ENCODE measurements at places on chromosomes 5 and 9. TPM values are rescaled to one million over a fixed set of nuclear protein-coding genes. Genes with fewer than 3 reads are reported as not detected.
A peak's percentile ranks its signal among the peaks of the same experiment; 100 is the strongest.

GRCh38 chr5:147098233-147098790 lies 136.5 kb upstream of the STK32A start:
- H3K27me3 ChIP-seq: no peaks in the 10 kb centered on the region
- no peaks in the 10 kb centered on the region for H3K36me3 ChIP-seq
- H3K4me3 ChIP-seq: no peak overlapping the region
- H3K27ac ChIP-seq: no peak overlapping the region
- H3K4me1 ChIP-seq: no peaks in the 10 kb centered on the region

- no peak overlapping the region for H3K4me3 ChIP-seq
- H3K4me1 ChIP-seq: no peaks in the 10 kb centered on the region
- DNase-seq: no peak
- H3K27ac ChIP-seq: no peak overlapping the region
These were observed 778.1 kb upstream of the WWC1 start for GRCh38 chr5:167513381-167513780.

DNA sequence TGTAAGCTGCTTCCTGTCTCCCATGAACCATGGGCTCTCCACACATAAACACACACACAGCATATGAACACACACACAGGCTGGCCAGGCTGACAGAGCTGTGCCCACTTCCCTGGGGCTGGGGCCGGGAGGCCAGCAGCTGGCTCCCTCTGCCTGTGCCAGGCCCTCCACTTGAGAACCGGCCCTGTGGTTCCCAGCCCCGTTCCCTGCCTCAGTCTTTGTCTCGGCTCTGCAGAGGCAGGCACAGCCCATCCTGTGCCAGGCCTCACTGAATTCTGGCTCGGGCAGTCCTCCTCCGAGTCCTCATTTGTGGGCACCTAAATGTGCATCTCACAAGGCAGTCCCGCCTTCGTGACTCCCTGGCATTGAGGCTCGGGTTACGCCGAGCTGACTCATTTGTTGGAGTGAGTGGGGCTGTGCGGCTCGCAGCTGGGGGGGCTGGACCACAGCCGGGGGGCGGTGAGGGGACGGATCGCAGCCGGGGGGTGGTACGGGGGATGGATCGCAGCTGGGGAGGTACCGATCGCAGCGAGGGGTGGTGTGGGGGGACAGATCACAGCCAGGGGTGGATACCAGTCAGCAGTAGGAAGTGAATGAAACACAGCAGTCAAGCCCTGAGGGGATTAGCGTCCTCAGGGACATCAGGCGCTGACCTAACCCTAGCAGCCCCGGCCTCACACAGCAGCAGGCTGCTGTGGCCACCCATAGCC lies 72.3 kb downstream of the PSMB7 start:
- H3K27me3 ChIP-seq: no peaks in the 10 kb centered on the region
- H3K4me1 ChIP-seq: no peaks in the 10 kb centered on the region
- H3K36me3 ChIP-seq: no peaks in the 10 kb centered on the region
- no peak for DNase-seq
- H3K27ac ChIP-seq: no peak overlapping the region

DNA sequence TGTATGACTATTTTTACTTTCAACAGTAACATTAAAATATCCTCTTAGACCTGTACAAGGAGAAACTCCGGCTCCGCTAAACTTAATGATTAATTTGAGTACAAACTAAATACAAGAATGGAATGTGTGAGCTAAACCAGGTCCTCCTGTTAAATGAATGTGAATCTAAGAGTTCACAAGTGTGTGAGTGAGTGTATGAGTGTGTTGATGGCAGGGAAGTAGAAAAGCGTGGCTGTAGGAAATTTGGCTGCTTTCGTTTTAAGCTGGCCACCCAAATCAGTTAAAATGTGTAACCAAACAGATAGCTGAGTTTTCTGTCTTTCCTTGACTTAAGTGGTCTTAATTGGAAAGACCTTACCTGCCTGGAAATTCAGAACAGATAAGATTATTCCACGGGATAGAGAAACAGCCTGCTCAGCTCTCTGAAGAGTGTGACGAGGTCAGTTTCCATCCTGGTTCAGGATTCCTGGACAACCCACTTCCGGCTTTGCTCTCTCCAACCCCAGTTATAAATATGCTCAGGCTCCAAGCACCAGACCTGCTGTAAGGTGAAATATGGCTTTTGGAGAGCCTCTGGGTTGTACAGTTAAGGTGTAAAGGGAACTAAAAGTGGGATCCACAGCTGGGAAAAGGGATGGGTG lies 908.6 kb upstream of the EDIL3 start:
- no peaks in the 10 kb centered on the region for H3K4me1 ChIP-seq
- H3K36me3 ChIP-seq: no peaks in the 10 kb centered on the region
- no peak overlapping the region for H3K4me3 ChIP-seq
- DNase-seq: no peak

IGFBPL1 gene
- not detected for total RNA-seq

IFNA13 gene
- not detected for total RNA-seq

SLCO4C1 gene
- total RNA-seq: 3.7 TPM

GRCh38 chr9:113636165-113636564 lies 172.6 kb downstream of the RGS3 start:
- H3K4me1 ChIP-seq: no peaks in the 10 kb centered on the region
- H3K36me3 ChIP-seq: no peaks in the 10 kb centered on the region
- DNase-seq: no peak
- H3K27me3 ChIP-seq: no peaks in the 10 kb centered on the region
- no peak overlapping the region for H3K27ac ChIP-seq

ARSI gene
- not detected for total RNA-seq

DNA sequence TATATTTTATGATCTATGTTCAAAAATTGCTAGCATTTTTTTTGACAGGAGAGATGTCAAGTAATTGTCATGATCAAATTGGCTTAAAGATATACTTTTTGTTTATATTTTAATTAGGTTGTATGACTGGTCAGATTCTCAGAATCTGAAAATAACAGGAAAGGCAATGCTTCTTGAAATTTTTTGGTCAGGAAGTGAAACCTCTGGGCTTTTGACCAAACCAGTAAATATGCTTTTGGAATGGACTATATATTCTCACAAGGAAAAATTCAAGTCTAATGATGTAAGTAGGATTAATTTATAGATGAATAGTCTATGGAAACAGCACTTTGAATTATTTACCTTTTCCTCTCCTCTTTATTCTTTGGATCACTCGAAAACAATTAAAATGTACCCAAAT lies 52.3 kb downstream of the SLF1 start:
- no peaks in the 10 kb centered on the region for H3K36me3 ChIP-seq
- H3K27ac ChIP-seq: no peak overlapping the region
- no peak overlapping the region for H3K4me3 ChIP-seq
- H3K4me1 ChIP-seq: no peaks in the 10 kb centered on the region
- H3K27me3 ChIP-seq: no peaks in the 10 kb centered on the region

DNA sequence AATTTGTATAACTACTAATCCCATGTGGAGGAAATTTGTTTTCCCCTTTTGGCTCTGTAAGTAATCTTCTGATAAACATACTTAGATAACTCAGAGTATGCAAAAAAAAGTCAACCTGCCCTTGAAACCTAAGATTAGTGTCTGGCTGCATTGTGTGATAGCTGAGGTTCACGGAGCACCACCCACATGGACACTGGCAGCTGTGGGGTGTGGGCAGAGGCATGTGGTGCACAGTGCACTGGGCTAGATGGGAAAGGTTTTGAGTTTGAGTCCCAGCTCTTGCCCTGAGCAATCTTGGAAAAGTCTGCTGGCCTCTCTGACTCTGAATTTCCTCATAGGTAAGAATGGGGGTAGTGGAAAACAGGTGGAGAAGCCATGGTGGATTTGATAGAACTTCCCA lies 75.1 kb downstream of the PLCXD3 start:
- no peaks in the 10 kb centered on the region for H3K36me3 ChIP-seq
- no peaks in the 10 kb centered on the region for H3K27me3 ChIP-seq
- DNase-seq: no peak

CCDC192 gene
- total RNA-seq: not detected

PLAC8L1 gene
- 1.00 TPM for total RNA-seq

DNA sequence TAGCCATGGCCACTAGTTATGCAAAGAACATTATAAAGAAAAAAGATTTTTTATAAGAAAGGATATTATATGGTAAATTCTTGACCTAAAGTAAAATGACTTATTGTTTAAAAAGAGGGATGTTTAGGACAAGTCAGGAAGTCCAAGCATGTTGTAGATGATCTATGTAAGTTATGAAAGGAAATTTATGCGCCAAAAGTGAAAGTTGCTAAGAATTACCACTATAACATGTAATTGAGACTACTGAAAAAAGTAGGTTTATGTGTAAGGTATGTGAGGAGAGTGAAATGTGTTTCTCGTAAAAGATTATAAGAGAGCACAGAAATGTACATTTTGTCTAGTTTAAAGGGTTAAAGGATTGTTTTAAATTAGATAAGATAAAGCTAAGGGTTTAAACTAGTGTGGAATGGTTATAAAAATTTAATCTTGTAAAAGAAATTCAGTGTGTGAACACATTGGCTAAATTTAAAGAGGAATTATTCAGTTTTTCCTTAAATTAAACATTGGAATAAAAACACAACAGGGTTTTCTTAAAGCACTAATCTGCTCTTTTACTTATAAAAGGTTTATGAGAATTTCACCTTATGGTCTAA lies 1100.4 kb upstream of the EDIL3 start:
- H3K4me3 ChIP-seq: no peak overlapping the region
- no peak for DNase-seq
- no peaks in the 10 kb centered on the region for H3K4me1 ChIP-seq
- no peaks in the 10 kb centered on the region for H3K36me3 ChIP-seq
- H3K27me3 ChIP-seq: no peaks in the 10 kb centered on the region
- H3K27ac ChIP-seq: no peak overlapping the region

DNA sequence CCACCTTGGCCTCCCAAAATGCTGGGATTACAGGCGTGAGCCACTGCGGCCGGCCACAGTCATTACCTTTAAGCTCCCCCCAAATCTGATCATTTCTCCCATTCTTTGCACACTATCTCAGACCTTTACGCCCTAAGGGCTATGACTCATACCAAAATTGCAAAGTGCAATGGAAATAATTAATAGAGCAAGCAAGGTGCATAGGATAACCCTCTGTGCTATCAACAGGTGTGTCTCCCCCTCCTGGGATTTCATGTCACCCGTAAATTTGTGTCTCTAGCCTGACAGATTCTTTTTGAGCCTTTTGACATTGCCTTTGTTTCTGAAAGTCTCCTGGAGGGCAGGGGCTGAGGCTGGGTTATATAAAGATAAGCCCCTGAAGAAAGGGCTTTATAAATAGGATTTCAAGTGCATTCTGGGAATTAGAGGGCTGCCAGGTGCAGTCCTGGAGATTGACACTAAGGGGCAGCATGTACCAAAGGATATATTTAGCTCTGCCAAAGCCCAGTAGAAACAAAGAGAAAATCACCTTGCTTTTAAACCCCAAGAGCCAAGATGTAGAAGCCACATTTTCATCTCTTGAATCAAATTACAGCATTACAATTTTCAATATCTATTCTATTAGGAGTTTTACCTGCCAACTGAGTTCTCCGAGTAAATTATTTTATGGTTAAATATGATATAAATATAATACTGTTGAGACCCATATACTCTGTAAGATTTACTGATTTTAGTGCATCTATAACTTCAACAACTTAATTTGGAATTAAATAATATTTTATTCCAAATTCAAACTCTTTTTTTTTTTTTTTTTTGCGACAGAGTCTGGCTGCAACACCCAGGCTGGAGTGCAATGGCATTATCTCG lies 18.2 kb downstream of the S100Z start:
- H3K36me3 ChIP-seq: no peaks in the 10 kb centered on the region
- no peaks in the 10 kb centered on the region for H3K27me3 ChIP-seq
- H3K4me3 ChIP-seq: no peak overlapping the region
- peak; percentile 63 for DNase-seq
- H3K27ac ChIP-seq: no peak overlapping the region
- H3K4me1 ChIP-seq: no peaks in the 10 kb centered on the region

- no peak for DNase-seq
- H3K4me1 ChIP-seq: no peaks in the 10 kb centered on the region
- no peaks in the 10 kb centered on the region for H3K36me3 ChIP-seq
- H3K27ac ChIP-seq: no peak overlapping the region
- H3K27me3 ChIP-seq: no peaks in the 10 kb centered on the region
These were observed 53.3 kb upstream of the ARL15 start for GRCh38 chr5:54363669-54364068.

CNTLN gene
- 1.8 TPM for total RNA-seq

DNA sequence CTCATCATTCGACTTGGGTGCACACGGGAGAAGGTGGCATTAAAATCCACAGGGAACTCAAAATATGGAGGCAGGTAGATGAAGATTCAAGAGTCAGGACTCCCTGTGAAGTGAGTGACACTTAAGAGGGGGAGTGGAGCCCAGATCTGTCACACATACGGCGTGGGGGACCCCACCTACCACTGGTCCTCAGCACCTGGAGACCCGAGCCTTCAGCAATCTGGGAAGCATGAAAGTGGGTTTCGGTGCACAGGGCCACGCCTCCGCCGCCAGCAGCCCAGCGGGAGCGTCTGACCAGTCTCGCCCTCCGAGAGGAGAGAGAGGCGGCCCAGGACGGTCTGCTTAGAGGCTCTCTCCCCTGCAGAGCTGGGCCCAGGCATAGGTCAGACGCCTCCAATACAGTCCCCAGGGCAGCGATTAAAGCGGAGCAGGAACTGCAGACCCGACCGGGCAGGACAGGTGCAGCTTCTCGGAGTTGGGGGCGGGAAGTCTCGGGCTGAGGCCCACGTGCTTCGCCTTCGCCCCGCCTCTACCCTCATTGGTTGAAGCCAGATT lies 639 bp upstream of the SLC2A8 start:
- H3K4me1 ChIP-seq: peaks cover 10% of the 10 kb centered on the region
- H3K36me3 ChIP-seq: no peaks in the 10 kb centered on the region
- peak overlapping the region; percentile 22 for H3K4me3 ChIP-seq
- H3K27ac ChIP-seq: no peak overlapping the region
- DNase-seq: no peak
- peaks cover 55% of the 10 kb centered on the region for H3K27me3 ChIP-seq

MAMDC2 gene
- not detected for total RNA-seq

GRCh38 chr9:69030851-69031645 lies 4.5 kb upstream of the FXN start:
- peaks cover 42% of the 10 kb centered on the region for H3K4me1 ChIP-seq
- H3K36me3 ChIP-seq: no peaks in the 10 kb centered on the region
- DNase-seq: no peak
- H3K4me3 ChIP-seq: no peak overlapping the region
